ENCODE measurements at places on chromosomes 4 and X.

GRCh38 chrX:30615229-30615628 lies 37.7 kb upstream of the TASL start:
- no peak for DNase-seq

DNA sequence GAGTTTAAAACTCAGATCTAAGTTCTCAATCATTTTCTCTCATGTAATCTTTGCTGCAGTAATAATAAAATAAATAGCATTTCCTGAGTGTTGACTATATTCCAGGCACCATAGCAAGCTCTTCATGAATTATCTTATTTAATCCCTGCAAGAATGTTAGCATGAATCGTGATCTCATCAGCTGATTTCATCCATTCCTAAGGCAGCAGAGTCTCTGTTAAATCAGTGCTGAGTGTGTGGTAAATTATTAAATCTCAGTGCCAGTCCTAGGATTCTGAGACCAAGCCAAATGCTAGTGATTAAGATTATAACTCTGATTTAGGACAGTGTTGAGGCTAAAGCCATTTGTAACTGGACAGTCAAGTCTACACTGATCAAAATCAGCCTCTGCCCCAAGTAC lies 240.3 kb upstream of the TAPT1 start:
- DNase-seq, result no peak

- DNase-seq, result no peak
Measured at GRCh38 chrX:153633607-153634180, 13.3 kb upstream of the DUSP9 start.

GRCh38 chr4:148442832-148443511 lies 758 bp upstream of the NR3C2 start:
- no peak for DNase-seq

DNA sequence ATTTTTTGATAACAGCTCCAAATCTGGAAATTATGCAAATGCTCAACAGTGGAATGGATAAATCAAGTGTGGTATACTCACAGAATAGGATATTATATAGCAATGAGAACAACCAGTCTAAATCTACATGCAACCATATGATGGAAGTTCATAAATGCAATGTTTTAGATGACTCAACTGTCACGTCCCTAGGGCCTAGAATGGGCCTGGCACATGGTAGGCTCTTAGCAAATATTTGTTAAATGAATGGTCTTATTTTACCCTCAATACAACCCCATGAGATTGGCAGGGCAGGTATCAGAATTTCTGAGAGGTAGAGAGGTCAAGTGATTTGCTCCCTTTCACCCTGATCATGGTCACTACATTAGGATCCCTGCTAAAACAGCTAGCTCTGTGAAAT lies 14.6 kb upstream of the NKX3-2 start:
- DNase-seq, result no peak

DNA sequence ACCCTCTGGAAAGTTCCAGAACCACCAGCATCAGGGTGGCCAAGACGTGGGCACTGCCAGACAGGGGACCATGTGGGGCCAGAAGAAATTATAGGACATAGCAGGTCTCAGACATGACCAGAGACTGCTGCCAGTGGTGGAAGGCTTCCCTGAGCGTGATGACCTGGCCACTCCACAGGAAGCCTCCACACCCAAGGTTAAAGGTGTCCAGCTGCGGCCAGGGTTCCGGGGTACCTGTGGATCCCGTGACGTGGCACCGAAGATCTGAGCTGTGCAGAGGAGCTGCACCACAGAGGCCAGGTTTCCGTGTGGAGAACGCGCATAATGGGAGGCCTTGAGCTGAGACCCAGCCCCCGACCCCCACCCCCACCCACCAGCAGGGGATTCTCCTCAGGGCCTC lies 16.4 kb upstream of the CTBP1 start:
- no peak for DNase-seq

GRCh38 chrX:115357326-115358120 lies 68.0 kb downstream of the LUZP4 start:
- DNase-seq, result no peak

DNA sequence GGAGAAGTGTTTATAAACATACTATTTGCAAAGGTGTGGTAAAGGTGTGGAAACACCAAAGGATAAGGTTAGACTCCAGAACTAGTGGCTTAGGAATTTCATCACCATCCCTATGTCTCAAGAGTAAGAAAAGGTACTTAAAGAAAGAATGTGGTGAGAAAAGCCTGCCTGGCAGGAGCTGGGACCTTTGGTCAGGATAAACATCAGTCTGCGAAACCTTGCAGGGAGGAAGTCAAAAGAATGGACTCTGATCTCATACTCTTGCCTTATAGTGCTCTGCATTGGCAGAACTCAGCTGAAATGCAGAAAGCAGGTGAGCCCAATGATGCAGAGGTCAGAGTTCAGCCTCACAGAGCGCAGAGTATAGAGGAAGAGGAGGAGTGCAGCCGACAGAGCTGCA lies 97.2 kb upstream of the NR3C2 start:
- no peak for DNase-seq

- no peak for DNase-seq
Measured at GRCh38 chr4:118921786-118922185, 33.1 kb downstream of the SYNPO2 start.

GRCh38 chr4:744212-744841 lies 38.7 kb downstream of the PCGF3 start:
- DNase-seq, result no peak

DNA sequence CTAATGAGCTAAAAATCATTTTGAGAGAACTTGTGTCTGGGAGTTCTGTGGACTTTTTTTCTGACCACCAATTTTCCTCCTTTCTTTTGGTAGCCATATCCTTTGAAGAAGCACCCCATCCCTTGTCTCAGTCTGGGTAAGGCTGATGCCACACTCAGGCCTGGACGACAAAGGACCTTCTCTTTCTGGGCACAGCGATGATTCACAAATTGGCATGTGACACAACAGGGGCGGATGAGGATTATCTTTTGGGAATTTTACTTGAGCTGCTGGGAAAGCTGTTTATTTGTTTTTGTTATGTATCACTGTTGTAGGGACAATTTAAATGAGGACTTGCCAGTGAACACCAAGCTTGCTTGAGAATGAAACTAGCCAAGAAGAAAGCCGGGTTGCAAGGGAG lies 233.4 kb upstream of the HAND2 start:
- DNase-seq, result no peak

- DNase-seq, result no peak
Measured at GRCh38 chr4:94369046-94369445, 26.4 kb upstream of the HPGDS start.

DNA sequence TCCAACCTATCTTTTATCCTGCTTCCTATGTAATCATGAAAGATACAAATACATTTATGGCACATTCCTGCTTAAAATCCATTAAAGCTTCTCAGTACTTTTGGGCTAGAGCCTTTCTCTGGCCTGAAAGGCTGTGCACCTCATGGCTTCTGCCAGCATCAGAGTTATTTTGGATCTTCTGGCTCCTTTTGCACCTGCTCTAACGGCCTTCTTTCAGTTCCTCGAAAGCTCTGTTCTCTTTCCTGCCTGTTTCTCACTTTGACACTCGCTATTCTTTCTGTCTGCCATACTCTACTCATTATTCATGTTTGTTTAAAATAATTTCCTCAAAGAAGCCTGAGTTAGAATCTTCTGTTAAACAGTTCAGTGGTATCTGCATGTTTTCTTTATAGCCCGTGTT lies 86.0 kb downstream of the LRP2BP start:
- no peak for DNase-seq

GRCh38 chr4:8097141-8097541 lies 61.5 kb downstream of the ABLIM2 start:
- no peak for DNase-seq

DNA sequence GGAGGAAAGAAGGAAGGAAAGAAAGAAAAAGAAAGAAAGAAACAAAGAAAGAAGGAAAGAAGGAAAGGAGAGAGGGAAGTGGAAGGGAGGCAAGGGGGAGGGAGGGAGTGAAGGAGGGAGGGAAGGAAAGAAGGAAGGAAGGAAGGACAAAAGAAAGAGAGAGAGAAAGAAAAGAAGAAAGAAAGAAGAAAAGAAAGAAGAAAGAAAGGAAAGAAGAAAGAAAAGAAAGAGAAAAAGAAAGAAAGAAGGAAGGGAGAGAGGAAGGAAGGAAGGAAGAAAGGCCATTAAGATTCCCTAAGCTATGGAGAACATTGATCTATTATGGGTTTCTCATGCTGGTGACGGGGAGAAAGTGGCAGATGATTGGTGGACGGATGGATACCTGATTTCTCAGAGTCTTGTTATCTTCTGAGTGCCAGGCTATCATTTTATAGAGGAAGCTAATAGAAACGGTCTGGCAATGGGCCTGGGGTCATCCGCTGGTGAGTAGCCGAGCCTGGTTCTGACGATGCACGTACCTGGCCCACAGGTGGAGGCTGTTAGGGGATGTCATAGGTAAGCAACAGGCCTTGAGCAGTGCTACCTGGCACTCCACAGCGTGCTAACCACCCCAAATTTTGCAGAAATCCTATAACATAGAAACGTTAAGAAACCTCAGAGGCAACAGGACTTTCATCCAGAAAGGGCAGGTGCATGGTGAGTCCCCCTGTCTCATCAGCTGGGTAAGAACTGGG lies 142.9 kb downstream of the SHOX start:
- DNase-seq, result no peak

GRCh38 chrX:109187473-109188168 lies 294.3 kb downstream of the GUCY2F start:
- no peak for DNase-seq

DNA sequence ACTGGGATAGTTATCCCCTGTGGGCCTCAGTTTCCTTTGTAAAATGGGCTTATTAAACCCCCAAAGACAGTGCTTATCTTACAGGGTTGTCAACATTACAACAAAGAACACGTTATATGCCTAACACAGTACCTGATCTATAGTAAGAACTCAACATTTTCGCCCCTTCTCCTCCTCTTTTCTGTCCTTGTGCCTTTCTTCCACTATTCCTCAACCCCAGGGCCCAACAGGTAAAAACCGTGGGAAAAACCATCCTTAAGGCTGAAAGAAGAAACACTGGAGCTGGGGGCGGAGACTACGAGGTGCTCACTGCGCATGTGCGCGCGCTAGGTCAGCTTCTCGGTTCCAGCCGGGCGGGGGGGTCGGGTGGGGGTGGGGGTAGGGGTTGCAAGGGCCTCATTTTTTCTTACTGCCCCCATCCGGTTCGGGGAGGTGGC lies 426 bp upstream of the XIAP start:
- no peak for DNase-seq

DNA sequence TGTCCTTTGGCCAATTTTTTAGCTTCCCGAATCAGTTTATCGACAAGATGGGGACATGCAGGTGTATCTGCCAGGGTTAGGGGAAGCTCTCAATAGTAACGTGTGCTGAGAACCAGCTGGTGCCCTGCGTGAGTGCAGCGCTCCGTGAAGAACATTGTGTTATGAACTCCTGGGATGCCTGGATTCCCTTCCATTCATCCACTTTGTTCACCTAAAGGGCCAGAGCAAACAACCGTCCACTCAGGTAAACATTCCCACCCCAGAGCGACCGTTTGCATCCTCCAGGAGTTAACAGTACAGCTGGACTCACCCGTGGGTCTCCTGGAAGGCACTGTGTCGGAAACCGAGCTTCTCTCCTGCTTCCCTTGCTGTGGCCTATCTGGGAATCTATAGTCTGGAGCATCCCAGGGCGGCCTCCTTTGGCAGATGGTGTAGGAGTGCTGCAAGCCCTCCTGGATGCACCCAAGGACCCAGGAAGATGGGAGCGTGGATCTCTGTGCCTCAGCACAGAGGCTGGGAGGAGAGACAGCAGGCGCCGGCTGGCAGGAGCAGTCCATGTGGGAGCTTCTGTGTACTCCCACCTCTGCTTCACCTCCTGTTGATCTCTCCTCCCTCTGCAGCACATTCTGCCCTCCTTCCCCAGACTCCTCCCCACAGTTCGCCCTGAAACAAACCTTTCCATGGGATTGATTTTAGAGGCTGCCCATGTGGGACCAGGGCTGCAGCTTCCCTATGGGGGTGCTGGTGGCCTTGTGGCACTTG lies 62.7 kb downstream of the SHROOM2 start:
- no peak for DNase-seq

GRCh38 chrX:138519296-138519695 lies 192.2 kb downstream of the FGF13 start:
- no peak for DNase-seq

DNA sequence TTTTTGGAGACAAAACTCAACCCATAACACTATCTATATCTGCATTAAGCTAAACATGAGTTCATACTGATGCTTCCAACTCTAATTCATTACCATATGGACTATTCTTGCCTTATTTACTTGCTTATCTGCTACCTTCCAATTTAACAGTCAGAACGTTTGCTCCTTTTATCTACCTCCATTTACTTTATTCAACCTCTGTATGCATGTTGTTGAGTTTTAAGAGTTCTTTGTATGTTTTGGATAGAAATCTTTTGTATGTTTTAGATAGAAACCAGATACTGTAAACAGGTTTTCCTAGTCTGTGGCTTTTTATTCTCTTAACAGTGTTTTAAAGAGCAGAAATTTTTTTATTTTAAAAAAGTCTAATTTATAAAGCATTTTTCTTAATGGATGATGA lies 542.2 kb upstream of the NDST4 start:
- DNase-seq, result no peak

DNA sequence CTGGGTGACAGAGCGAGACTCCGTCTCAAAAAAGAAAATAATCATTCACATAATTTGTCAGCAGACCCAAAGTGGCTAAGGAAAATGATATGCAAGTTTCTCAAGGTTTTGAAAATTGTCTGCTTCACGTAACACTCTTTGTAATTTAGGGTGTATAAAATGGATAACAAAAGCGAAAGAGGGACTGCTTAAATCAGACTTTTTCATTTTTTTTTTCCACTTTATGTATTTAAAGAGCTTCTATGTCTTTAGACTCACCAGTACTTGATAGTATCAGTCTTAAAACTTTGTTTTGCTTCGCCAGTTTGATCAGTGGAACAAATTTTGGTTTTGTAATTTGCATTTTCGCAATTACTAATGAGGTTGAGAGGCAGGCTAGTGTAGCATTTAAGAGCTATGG lies 34.6 kb downstream of the USP9X start:
- DNase-seq, result no peak

DNA sequence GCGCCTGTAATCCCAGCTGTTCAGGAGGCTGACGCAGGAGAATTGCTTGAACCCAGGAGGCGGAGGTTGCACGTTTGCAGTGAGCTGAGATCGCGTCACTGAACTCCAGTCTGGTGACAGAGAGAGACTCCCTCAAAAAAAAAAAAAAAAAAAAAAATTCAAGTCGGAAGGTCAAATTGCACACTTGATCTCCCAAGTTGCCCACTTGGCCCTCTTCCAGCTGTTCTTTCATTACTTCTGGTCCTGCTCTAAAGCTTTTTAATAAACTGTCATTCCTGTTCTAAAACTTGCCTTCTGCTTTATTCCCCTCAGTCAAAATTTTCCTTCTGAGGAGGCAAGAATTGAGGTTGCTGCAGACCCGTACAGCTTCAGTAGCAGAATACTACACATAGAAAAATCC lies 2358.0 kb downstream of the ARAP2 start:
- no peak for DNase-seq

- no peak for DNase-seq
Measured at GRCh38 chrX:17740137-17741122, 3.1 kb downstream of the SCML1 start.

Data from type B pancreatic cell (in vitro differentiated cells).